ENCODE measurements at places on chromosomes 12 and 14. TPM values are rescaled to one million over a fixed set of nuclear protein-coding genes. Genes with fewer than 3 reads are reported as not detected.

GRCh38 chr12:122793685-122794106, 19.3 kb downstream of the CCDC62 start:
- H3K27me3 ChIP-seq, result no peaks in the 10 kb centered on the region
- no peaks in the 10 kb centered on the region for H3K36me3 ChIP-seq
- no peak overlapping the region for H3K27ac ChIP-seq
- no peak overlapping the region for H3K4me3 ChIP-seq
- DNase-seq, result peak; percentile 52

DNA sequence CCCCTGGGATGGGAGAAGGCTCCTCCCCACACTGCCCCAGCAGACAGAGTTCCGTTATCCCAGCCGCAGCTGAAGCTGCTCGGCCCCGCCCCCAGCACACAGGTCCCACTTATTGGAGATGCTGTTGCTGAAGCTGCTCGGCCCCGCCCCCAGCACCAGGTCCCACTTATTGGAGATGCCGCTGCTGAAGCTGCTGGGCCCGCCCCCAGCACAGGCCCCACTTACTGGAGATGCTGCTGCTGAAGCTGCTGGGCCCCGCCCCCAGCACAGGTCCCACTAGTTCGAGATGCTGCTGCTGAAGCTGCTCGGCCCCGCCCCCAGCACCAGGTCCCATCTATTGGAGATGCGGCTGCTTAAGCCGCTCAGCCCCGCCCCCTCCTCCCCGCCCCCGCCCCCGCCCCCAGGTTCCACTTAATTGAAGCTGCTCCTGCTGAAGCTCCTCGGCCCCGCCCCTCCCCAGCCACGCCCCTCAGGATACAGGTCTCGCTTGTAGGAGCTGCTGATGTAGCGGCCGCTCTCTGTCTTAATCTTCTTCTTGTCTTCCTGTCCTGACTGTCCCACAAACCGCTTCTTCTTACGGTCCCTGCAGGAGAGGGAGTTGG, 12.0 kb downstream of the CFAP73 start:
- no peak overlapping the region for H3K4me3 ChIP-seq
- peaks cover 10% of the 10 kb centered on the region for H3K4me1 ChIP-seq
- H3K27ac ChIP-seq, result no peak overlapping the region
- no peaks in the 10 kb centered on the region for H3K27me3 ChIP-seq

DNA sequence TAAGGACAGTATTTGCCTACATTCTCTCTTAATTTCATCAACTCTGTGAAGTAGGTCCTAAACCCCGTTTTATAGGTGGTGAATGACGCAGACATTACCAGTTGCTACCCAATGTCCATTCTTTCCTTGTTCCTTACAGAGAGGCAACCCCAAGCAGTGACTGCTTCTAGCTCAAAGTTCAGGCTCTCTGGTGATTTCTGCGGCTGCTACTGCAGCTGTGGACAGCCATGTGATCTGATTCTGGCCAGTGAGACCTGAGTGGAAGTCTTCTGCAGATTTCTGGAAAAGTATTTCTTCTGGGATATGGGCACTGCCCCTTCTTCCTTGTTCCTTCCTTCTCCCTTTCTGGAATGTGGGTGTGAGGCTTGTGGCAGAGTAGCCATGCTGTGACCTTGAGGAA, 82.9 kb downstream of the ARF6 start:
- H3K27ac ChIP-seq, result peak overlapping the region; percentile 96
- peak overlapping the region; percentile 10 for H3K4me3 ChIP-seq
- H3K27me3 ChIP-seq, result no peaks in the 10 kb centered on the region
- peaks cover 71% of the 10 kb centered on the region for H3K4me1 ChIP-seq
- H3K36me3 ChIP-seq, result no peaks in the 10 kb centered on the region

- no peak overlapping the region for H3K27ac ChIP-seq
- H3K36me3 ChIP-seq, result no peaks in the 10 kb centered on the region
- DNase-seq, result no peak
These were observed 4.2 kb upstream of the SLC8A3 start for GRCh38 chr14:70192915-70193314.

DNA sequence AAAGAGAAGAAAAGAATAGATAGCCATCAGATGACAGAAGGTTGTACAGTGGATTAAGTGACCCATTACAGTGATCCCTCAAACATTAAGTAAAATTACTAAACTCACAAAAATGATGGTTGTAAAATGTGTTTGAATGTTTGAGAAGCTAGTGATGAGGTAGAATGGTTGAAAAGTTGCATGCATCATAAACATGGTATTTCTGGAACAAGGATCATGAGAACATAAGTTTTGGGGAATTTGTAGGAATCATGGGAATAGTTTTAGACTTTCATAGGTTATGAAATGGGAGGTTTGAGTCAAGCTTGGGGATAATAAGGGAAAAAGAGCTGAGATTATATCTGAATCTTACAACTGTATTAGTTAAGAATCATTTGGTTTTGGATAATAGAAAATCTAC, 34.1 kb upstream of the NEDD1 start:
- H3K36me3 ChIP-seq, result no peaks in the 10 kb centered on the region
- H3K4me3 ChIP-seq, result no peak overlapping the region
- no peaks in the 10 kb centered on the region for H3K4me1 ChIP-seq
- H3K27ac ChIP-seq, result no peak overlapping the region
- H3K27me3 ChIP-seq, result peaks cover 30% of the 10 kb centered on the region
- DNase-seq, result no peak

DNA sequence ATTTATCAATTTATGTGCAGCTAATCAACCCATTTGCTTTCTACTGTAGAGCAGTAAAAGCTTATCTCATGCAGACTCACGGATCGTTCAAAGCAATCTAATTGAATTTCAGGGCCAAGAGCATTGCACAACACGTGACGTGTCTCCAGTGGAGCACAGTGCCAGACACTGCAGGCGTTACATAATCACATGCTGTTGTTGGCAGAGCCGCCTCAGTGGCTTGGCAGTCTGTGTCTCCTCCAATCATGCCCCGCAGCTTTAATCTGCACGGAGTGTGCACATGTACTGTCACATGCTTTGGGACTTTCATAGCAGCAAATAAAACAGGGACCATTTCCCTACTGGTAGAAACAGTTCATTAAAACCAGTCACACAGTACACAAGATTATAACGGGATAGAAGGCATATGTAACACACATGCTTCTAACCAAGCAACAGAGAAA, 309.3 kb downstream of the ITPR2 start:
- H3K27me3 ChIP-seq, result no peaks in the 10 kb centered on the region
- no peak overlapping the region for H3K4me3 ChIP-seq
- no peaks in the 10 kb centered on the region for H3K4me1 ChIP-seq
- H3K27ac ChIP-seq, result no peak overlapping the region

GRCh38 chr14:73744874-73745529, 30.8 kb upstream of the PNMA1 start:
- H3K27me3 ChIP-seq, result no peaks in the 10 kb centered on the region
- peak overlapping the region; percentile 6 for H3K4me3 ChIP-seq
- no peaks in the 10 kb centered on the region for H3K36me3 ChIP-seq
- peak; percentile 57 for DNase-seq
- peak overlapping the region; percentile 51 for H3K27ac ChIP-seq

DNA sequence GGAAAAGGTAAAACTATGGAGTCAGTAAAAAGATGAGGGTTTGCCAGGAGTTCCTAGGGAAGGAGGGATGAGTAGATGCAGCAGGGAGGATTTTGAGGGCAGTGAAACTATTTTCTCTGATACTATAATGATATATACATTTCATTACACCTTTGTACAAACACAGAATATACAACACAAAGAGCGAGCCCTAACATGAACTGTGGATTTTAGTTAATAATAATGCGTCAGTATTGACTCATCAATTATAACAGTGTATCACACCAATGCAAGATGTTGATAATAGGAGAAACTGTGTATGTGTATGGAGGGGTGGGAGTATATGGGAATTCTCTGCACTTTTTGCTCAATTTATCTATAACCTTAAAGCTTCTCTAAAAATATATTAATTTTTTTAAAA, 404.3 kb upstream of the NOVA1 start:
- no peaks in the 10 kb centered on the region for H3K4me1 ChIP-seq
- no peak overlapping the region for H3K27ac ChIP-seq
- no peak overlapping the region for H3K4me3 ChIP-seq
- no peak for DNase-seq
- no peaks in the 10 kb centered on the region for H3K27me3 ChIP-seq
- H3K36me3 ChIP-seq, result no peaks in the 10 kb centered on the region

DNA sequence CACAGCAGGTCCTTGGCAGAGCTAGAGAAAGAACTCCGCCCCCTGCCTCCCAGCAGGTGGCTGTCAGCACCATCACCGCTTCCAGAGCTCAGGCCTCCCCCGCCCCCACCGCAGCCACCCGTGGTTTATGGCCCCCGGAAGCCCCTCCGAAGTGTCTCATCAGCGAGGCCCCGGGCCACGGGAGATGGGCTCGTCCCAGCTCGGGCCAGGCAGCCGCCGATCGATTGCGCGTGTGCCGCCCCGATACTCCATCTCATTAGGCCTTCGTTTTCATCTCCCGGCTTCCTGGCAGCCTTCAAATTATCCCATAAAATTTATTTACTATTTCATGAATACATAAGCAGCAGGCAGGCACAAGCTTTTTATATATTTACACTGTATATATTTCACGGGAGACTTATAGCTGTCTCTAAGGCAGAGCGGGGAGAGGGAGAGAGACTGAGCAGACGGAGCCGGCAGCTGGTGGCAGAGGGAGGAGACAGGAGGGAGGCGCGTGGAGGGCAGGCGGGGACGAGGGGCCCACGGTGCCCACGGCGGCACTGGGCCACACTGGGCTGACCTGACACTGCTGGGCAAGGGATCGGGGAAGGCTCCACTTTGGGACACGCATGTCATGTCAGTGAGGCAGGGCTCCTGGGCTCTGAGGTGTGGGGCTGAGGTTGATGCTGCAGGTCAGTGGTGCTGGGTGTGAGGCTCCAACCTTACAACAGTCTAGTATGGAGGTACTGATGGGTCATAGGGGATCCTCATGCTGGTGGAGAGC, 241.2 kb downstream of the RBM19 start:
- H3K27me3 ChIP-seq, result no peaks in the 10 kb centered on the region
- H3K4me1 ChIP-seq, result peaks cover 5% of the 10 kb centered on the region
- H3K4me3 ChIP-seq, result no peak overlapping the region
- no peak overlapping the region for H3K27ac ChIP-seq
- no peaks in the 10 kb centered on the region for H3K36me3 ChIP-seq

GRCh38 chr12:49598527-49598926, 6.9 kb downstream of the FAM186B start:
- no peaks in the 10 kb centered on the region for H3K36me3 ChIP-seq
- no peak overlapping the region for H3K27ac ChIP-seq
- H3K4me1 ChIP-seq, result no peaks in the 10 kb centered on the region
- no peaks in the 10 kb centered on the region for H3K27me3 ChIP-seq

DNA sequence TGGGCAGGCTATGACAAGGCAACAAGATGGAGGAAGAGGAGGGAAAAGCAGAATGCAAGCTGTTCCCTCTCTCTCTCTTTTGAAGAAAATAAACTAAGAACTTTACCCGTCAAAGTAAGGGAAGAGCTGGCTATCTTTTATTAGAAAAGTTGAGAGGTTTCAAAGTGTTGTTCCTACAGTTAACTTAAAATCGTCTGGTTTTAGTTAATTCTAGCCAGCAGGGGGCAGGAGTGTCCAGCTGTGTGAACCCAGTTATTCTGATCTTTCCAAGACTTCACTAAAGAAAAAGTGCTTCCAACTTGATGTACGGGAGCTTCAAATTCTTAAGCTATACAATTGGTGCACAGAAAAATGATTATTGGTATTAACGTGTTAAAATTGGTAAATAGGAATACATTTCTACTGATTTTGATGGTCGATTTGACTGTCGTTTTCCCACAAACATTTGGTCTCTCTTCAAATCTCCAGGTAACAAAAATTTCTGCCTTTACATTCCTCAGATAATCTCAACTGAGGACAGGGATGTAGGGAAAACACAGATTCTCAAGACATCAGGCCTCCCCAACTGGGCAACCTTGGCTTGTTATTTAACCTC, 28.4 kb upstream of the MON2 start:
- peak; percentile 44 for DNase-seq
- no peaks in the 10 kb centered on the region for H3K36me3 ChIP-seq
- H3K27ac ChIP-seq, result no peak overlapping the region
- no peaks in the 10 kb centered on the region for H3K4me1 ChIP-seq

- H3K27me3 ChIP-seq, result no peaks in the 10 kb centered on the region
- H3K27ac ChIP-seq, result no peak overlapping the region
- no peak for DNase-seq
- no peak overlapping the region for H3K4me3 ChIP-seq
- no peaks in the 10 kb centered on the region for H3K36me3 ChIP-seq
- peaks cover 9% of the 10 kb centered on the region for H3K4me1 ChIP-seq
These were observed 1.3 kb upstream of the GNPTAB start for GRCh38 chr12:101832030-101832429.

Gene DUSP16
- total RNA-seq, result 13.4 TPM

Gene IL31
- not detected for total RNA-seq

Gene NFATC4
- total RNA-seq, result 7.6 TPM

Gene GCH1
- total RNA-seq, result 16.7 TPM

Data from HCT116 (cell line).